Endodermal cell (in vitro differentiated cells): ENCODE measurements at places on chromosomes 11 and 22. TPM values are rescaled to one million over a fixed set of nuclear protein-coding genes. Genes with fewer than 3 reads are reported as not detected.

The PATE2 gene
- 0.23 and 0.79 TPM in 2 replicates for total RNA-seq

The MPZL2 gene
- 3.2 and 3.3 TPM in 2 replicates for total RNA-seq

The OSBPL5 gene
- total RNA-seq: 4.8 and 7.0 TPM in 2 replicates

DNA sequence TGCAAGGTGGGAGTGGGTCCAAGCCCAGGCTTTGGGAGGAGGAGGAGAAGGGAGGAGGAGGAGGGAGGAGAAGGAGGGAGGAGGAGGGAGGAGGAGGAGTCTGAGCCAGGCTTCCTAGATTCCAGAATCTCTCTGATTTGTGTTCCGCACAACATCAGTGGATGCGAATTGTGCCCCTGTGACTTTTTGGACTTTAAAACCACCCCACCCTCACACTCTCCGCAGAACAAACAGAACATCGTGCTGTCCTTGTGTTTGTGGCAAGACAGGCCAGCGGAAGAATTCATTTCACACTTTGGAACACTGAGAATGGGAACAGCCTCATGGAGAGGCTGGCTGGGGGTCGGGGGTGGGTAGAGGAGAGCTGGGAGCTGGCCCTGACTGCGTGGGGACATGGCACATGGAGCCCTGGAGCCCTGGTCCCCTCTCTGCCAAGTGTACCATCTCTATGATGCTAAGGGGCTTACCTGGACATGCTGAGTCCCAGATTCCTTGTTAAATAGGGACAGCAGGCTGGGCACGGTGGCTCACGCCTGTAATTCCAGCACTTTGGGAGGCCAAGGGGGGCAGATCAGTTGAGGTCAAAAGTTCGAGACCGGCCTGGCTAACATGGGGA, 16.4 kb upstream of the SHANK2 start:
- no peaks in the 10 kb centered on the region for H3K4me1 ChIP-seq
- no peaks in the 10 kb centered on the region for H3K36me3 ChIP-seq
- peak; percentile 25 for DNase-seq

DNA sequence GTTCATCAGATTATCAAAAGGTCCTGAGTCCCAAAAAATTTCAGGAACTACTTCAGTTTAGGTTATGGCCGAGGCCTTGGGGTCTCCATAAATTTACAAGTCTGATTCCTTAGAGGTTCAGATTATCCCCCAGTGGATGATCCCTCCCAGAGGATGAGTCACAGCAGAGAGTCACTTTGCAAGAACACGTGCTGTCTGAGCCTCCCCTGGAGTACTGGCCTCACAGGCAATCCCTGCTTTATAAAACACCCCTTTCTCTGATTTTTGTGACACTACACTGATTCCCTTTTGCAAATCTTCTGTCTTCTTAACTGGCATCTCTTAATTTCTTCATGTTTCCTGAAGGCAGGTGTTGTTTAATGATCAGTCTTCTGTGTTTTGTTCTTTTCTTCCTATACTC, 45.3 kb downstream of the CCDC34 start:
- H3K36me3 ChIP-seq: no peaks in the 10 kb centered on the region
- no peaks in the 10 kb centered on the region for H3K27me3 ChIP-seq
- H3K4me3 ChIP-seq: no peak overlapping the region
- peaks cover 5% of the 10 kb centered on the region for H3K4me1 ChIP-seq

DNA sequence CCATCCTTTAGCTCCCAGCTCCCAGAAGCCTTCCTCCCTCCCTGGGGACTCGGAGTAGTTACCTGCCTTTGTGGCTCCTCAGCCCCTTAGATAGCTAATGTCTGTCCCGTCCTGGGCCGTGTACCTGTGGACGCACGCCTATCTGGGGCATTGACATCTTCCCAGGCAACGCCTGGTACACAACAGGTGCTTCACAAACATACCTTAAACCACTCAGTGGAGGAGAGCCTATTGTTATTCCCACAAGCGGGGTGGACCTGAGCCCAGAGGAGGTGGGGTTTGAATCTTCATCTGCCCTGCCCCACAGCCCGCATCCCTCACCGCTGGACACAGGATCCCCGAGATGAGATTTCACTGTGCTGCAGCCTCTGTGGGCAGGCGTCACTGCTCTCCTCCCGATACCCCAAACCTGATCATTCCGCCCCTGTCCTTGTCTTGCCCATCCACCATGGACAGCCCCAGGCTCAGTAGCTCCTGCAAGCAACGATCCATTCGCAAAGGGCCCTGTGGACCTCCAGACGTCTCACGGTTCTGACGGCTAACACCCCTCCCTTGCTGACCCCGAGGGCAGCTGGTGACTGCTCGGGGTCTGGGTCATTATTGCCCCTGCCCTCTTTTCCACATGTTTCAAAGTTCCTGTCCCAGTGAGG, 73.8 kb upstream of the SHISAL1 start:
- no peak overlapping the region for H3K27ac ChIP-seq
- no peaks in the 10 kb centered on the region for H3K36me3 ChIP-seq
- peak; percentile 39 for DNase-seq

DNA sequence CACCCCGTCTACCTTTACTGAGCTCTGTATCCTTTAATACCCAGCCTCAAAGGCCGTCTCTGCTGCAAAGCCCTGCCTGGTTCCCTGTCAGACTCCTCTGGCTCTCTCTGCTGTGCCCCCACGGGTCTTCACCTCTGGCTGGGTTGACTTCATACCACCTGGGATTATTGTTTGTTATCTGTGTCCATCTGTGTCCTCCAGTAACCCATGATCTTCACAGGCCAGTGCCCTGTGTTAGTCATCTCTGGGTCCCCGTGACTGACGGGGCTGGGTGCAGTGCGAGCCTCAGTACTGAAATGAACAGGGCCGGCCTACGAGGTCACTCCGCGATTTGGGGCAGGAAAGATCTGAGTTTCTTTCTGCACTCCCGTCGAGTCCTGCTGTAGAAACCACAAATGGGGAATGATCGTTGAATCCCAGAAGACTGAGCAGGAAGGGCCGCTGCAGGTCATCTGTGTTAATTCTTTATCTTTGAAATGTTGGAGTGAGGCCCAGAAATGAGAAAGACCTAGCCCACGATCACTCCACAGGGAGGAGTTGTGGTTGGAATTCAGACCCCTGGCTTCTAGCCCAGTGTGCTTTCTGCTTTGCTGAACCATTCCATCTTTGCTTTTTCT, 12.3 kb upstream of the TUB start:
- H3K27me3 ChIP-seq: no peaks in the 10 kb centered on the region
- H3K36me3 ChIP-seq: no peaks in the 10 kb centered on the region
- H3K4me1 ChIP-seq: peaks cover 11% of the 10 kb centered on the region
- H3K27ac ChIP-seq: no peak overlapping the region

DNA sequence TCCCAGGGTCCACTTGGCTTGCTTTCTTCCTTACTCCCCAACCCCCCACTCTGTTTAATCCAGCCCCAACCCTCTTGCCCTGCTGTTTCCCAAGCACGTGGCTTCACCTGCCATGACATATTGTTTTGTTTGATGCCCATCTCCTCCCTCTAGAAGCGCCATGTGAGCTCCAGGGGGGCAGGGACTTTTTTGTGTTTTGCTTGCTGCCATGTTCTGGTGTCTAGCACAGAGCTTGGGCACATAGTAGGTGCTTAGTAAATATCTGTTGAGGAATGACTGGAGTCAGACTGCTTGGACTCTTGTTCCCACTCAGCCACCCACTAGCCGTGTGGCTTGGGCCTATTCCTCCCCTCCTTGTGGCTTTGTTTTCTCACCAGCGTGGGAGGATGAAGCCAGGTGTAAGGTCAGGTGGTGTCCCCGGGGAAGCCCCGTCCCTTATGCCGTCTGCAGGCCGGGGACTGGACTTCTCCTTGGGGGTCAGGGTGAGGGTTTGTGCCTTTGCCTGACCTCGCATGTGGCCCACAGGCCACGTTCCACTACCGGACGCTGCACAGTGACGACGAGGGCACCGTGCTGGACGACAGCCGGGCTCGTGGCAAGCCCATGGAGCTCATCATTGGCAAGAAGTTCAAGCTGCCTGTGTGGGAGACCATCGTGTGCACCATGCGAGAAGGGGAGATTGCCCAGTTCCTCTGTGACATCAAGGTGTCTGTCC, 3.8 kb downstream of the AIP start:
- H3K4me1 ChIP-seq: no peaks in the 10 kb centered on the region
- no peak overlapping the region for H3K4me3 ChIP-seq
- no peaks in the 10 kb centered on the region for H3K27me3 ChIP-seq
- no peak overlapping the region for H3K27ac ChIP-seq

- H3K27ac ChIP-seq: no peak overlapping the region
- H3K4me1 ChIP-seq: no peaks in the 10 kb centered on the region
- peaks cover 4% of the 10 kb centered on the region for H3K36me3 ChIP-seq
- no peak for DNase-seq
- no peak overlapping the region for H3K4me3 ChIP-seq
- H3K27me3 ChIP-seq: no peaks in the 10 kb centered on the region
Measured at GRCh38 chr11:35683728-35684339, 21.3 kb downstream of the TRIM44 start.

DNA sequence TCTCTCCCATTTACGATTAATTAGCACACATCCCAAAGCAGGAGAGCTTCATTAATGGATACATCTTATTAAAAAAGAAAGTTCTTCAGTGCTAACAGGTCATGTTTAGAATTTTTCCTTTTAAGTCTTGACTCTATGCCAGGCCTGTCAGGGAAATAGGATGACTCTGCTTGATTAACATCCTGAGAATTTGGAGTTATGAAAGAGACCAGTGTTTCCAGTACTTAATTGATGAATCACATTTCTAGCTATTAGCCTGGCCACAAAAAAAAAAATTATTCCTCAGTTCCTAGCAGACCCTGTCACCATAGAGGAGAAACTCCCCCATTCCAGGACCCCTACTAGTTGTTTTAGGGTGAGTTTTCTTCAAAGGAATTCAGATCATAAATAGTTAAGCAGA, 23.6 kb upstream of the ME3 start:
- H3K27me3 ChIP-seq: peaks cover 6% of the 10 kb centered on the region
- no peak overlapping the region for H3K27ac ChIP-seq
- DNase-seq: no peak
- H3K4me3 ChIP-seq: no peak overlapping the region

DNA sequence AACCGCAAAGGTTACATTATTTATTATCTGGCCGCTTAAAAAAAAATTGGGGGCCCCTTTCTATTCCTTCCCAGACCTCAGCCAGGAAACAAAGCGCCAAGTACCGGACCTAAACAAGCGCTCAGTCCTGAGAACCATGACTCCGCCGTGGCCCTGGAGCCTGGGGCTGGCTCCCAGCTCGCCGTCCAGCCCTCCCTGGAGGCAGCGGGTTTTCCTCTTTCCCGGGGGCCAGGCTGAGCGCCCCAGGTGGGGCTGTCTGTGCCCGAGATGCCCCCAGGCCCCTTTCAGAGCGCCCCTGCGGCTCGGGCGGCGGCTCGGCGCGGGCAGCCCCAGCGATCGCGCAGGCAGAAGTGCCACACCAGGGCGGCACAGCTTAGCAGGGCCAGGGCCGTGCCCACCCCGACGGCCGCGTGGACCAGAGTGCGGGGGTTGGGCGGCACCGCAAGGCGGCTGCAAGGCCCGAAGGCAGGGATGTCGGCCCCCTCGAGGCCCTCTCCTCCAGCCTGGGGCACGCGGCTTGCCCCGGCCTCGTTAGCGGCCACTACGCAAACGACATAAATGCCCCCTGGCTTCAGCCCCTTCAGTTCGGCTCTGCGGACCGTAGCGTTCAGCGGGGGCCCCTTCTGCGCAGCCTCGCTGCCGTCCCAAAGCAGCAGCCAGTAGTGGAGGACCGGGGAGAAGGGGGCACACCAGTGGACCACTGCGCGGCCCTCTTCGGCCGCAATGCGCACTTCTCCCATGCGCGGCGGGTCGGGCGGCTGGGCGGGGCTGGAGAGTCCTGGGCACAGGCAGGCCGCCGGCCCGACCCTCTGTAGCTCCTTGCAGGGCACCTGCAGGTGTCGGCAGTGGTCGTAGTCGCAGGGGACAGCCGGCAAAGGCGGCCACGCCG, 1.6 kb downstream of the LRRN4CL start:
- DNase-seq: peak; percentile 70
- H3K4me3 ChIP-seq: no peak overlapping the region
- H3K4me1 ChIP-seq: no peaks in the 10 kb centered on the region
- H3K36me3 ChIP-seq: peaks cover 21% of the 10 kb centered on the region
- H3K27me3 ChIP-seq: no peaks in the 10 kb centered on the region
- H3K27ac ChIP-seq: peak overlapping the region; percentile 24

DNA sequence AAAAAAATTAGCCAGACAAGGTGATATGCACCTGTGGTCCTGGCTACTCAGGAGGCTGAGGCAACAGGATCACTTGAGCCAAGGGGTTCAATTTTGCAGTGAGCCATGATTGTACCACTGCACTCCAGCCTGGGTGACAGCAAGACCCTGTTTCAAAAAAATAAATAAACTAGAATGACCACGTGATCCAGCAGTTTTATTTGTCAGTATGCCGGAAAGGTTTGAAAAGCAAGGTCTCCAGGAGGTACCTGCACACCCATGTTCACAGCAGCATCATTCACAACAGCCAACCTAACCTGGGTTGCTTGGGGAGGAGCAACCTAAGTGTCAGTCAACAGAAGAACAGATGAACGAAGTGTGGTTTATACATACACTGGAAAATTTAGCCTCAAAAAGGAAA, 78.7 kb upstream of the SEPTIN5 start:
- H3K36me3 ChIP-seq: no peaks in the 10 kb centered on the region
- H3K4me3 ChIP-seq: no peak overlapping the region
- peaks cover 4% of the 10 kb centered on the region for H3K27me3 ChIP-seq
- no peak overlapping the region for H3K27ac ChIP-seq
- DNase-seq: peak; percentile 13
- H3K4me1 ChIP-seq: no peaks in the 10 kb centered on the region
